Stimulated activated CD4-positive, alpha-beta T cell treated with anti-CD3 and anti-CD28 coated beads, Interleukin-15, amount 100 ng/mL, for 24 hours (primary cell): ENCODE measurements at places on chromosomes 1 and 21.

GRCh38 chr21:39675993-39676661, 63.4 kb downstream of the B3GALT5 start:
- DNase-seq = no peak

- DNase-seq = no peak
These were observed 555.8 kb downstream of the PLA2G4A start for GRCh38 chr1:187384504-187384903.

DNA sequence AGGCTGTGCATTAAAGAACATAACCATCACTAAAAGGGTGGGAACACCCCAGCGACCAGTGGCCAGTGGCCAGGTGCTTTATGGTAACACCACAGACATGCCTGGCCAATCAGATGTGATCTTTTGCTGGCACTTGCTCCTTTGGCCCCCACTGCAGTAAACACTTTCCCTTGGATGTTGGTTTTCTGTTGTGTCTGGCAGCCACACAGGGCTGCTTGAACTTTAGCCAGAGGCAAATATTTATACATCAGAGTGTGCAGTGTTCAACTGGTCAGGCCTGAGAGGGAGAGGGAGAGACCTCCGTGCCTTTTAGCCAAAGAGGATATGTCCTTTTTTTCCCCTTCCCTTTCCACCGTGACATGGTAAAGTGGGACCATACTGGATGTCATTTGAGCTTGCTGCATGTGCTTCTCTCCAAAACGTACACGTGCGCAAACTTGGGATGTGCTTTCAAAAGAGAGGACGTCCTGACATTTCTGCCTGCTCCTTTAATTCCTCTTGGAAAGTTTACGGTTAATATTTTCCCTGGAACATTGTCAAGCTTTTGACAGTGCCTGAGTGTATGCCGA, 101.2 kb downstream of the NFIA start:
- DNase-seq = no peak

DNA sequence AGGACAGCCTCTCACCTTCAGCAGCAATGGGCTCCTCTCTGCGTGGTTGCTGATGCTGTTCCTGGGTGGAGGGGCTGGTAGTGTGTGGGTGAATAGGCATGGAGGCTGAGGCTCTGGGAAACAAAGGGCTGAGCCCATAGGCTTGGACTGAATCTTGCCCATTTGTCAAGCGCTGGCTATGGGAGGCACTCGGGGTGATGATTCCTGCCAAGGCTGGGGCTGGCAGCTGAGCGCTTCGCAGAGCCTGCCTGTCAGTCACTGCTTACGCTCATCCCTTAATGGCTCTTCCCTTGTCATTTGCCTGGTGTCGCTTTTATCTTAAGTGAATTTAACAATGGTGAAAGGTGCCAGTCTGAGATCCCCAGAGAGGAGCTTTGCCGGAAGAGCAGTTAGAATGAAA, 353.3 kb downstream of the PBX1 start:
- DNase-seq = no peak
